ENCODE measurements at places on chromosomes 13 and 19.

DNA sequence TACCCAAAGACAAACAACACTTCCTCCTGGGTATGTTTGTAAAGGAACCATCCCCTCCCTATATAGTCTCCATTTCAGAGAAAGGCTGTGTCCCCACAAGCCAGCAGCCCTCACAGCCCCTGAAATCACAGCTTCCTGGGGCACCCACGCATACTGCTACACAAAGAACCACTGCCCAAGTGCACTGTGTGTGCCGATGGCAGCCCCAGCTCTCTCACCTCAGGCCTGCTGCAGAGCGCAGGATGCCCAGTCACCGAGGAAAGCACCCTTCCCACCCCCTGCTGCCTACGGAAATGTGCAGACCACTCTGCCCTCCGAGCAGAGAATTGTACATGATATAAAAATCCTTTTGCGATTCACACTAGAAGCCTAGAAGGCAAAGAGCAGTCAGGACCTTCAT, 39.4 kb downstream of the SOHLH2 start:
- DNase-seq = no peak

DNA sequence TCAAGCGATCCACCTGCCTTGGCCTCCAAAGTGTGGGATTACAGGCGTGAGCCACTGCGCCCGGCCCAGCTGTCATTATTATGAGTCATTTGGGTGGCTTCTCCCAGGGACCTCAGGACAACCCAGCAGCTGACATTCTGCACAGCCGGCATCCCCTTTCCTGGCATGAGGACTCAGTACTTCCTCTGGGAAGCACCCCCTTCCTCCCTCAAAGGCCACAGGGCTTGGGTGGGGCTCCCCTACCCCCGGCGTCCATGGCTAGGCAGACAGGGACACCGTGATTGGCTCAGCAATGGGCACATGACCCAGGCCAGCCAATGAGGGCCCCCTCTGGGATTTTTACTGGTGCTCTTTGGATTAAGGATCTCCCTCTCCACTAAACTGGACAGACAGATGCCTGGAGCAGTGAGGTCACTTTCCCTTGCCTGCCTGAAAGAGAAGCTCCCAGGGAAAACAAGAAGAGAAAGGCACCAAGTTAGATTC, 6.0 kb downstream of the KANK2 start:
- no peak for DNase-seq

- DNase-seq = peak; percentile 83
Observed at GRCh38 chr13:24053519-24054251, 106.8 kb upstream of the SPATA13 start.

- DNase-seq = no peak
Observed at GRCh38 chr13:98189841-98190505, 12.9 kb upstream of the RNF113B start.

DNA sequence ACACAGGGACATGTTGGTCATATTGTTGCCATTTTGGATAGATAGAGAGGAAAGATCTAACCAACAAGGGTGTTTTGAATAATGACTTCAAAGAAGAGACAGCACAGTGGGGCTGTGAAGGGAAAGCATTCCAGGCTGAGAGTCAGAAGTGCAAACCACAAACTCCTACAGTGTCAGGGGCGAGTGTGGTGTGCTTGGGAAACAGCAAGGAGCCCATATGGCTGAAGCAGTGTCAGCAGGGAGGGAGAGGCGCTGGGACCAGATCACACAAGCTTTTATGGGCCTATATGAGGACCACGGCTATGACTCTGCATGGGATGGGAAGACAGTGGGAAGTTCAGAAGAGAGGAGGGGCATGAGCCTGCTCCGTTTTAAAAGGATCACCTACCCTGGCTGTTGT, 166.4 kb downstream of the MYO16 start:
- no peak for DNase-seq

DNA sequence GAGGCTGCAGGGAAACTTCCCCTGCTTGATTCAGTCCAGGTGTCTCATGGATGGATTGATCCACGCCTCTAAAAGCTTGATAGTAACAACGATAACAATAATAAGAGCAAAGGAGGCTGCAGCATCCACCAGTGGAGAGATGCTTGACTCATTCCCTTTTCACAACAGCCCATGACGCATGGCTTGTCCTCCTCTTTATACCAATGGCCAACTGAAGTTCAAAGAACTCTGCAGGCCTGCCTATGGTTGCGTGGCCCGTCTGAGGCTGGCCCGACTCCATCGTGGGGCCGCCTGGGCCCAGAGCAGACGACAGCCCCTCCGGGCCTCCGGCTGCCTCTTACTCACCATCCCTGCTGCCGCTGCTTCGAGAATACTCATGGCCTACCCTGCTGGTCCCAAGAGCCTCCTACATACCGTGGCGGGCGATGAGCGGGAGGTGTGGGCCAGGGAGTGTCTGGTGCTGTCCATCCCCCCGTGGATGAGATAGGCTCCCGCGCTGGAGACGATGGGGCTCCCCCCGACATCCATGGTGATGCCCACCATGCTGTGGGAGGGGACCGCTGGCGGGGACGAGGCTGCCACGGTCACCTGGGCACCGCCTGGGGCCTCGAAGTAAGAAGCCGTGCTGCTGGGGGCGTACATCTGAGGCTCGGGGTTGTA, 61.8 kb upstream of the RANBP3 start:
- DNase-seq = no peak

GRCh38 chr13:60417734-60418133, 20.7 kb downstream of the TDRD3 start:
- DNase-seq = no peak

DNA sequence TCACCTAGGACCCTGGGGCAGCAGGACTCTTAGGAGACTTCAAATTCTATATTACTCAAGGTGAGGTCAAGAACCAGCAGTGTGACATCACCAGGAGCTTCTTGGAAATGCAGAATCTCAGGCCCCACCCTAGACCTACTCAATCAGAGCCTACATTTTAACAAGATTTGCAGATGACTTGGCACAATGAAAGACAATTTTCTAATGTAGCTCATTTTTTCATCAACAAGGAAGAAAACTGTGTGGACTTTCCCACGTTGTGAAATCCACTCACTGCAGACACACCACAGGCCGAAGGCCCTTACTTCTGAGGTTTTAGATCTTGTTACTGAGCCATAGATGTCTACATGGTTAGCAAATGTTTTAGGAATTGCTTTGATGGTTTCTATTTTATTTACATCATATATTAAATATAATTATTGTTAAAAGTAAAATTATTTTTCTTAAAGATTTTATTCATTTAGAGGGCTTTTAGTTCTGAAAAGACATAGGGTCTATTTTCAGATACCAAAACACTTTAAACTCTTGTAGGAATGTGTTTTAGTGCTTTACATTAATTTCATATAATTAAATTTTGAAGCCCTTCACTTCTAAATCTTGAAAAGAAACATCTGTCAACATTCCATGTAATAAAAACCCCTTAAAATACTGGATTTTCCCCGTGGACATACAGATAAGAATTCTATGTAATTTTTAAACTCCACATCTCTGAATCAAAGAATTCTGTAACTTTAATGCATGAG, 18.5 kb upstream of the STARD13 start:
- no peak for DNase-seq

GRCh38 chr13:75804605-75805004, 168.5 kb downstream of the LMO7 start:
- DNase-seq = no peak

DNA sequence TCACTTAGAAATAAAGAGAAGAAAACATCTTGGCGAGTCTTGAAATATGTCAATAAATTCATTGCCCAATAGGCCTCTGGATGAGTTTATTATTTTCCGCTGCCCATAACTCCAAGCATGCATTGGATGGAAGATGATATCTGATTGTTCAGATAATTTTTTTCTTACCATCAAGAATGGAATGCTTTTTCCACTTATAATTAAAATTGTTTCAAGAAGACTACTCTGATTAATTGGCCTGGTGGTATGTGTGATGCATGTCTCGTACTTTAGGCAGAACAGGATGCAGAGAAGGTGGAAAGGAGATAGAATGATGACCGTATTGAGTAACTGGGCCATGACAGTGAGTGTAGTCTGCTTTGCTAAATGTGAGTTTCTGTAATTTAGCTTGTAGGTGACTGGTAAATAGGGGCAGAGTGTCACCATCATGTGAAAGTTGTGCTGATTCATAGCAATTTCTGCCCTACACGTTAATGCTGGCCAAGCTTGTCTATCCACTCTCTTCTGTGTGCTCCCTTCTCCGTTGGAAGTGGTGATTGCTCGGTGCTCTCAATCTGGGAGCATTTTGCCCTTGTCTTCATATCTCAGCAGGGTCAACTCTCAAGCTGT, 13.5 kb upstream of the SPATA13 start:
- no peak for DNase-seq

GRCh38 chr13:40313269-40314200, 352.9 kb downstream of the FOXO1 start:
- DNase-seq = no peak

- no peak for DNase-seq
Observed at GRCh38 chr13:48648446-48648845, 5.3 kb upstream of the CYSLTR2 start.
